ENCODE measurements at places on chromosomes 1 and 21. TPM values are rescaled to one million over a fixed set of nuclear protein-coding genes. Genes with fewer than 3 reads are reported as not detected.

GRCh38 chr1:19121192-19121591 lies 88.9 kb downstream of the UBR4 start:
- H3K4me1 ChIP-seq = no peaks in the 10 kb centered on the region
- no peaks in the 10 kb centered on the region for H3K27me3 ChIP-seq
- no peak overlapping the region for H3K27ac ChIP-seq
- no peak overlapping the region for H3K4me3 ChIP-seq

- DNase-seq = no peak
- no peaks in the 10 kb centered on the region for H3K36me3 ChIP-seq
- no peaks in the 10 kb centered on the region for H3K4me1 ChIP-seq
These were observed 112.9 kb downstream of the ZBTB18 start for GRCh38 chr1:244163861-244164510.

- no peak overlapping the region for H3K27ac ChIP-seq
- H3K36me3 ChIP-seq = no peaks in the 10 kb centered on the region
- H3K4me1 ChIP-seq = no peaks in the 10 kb centered on the region
- no peak overlapping the region for H3K4me3 ChIP-seq
These were observed 139.5 kb upstream of the HMGB4 start for GRCh38 chr1:33724348-33724747.

Gene MROH7
- 24.1 TPM for total RNA-seq

Gene LCE1F
- total RNA-seq = not detected

Measured in thyroid gland (tissue), 4 donors.